ENCODE measurements at places on chromosomes 12 and 14. TPM values are rescaled to one million over a fixed set of nuclear protein-coding genes. Genes with fewer than 3 reads are reported as not detected.

The ESPL1 gene
- 9.4 TPM for polyA plus RNA-seq

DNA sequence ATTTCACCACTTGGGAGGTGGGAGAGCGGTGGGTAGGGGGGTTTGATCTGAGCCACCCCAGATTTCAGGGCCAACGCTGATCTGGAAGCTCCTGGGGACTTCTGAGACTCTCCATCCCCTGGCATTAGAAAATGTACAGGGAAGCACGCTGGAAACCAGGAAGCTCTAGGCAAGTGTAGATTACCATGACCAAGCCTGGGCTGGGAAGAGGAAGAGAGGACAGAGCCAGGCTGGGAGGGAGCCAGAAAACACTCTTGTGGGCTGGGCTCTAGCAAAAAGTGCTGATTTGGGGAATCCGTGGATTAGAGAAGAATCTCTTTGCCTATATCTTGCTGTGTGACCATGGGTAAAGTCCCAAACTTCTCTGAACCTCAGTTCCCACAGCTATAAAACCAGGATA lies 236.7 kb downstream of the BCL11B start:
- no peak for DNase-seq

DNA sequence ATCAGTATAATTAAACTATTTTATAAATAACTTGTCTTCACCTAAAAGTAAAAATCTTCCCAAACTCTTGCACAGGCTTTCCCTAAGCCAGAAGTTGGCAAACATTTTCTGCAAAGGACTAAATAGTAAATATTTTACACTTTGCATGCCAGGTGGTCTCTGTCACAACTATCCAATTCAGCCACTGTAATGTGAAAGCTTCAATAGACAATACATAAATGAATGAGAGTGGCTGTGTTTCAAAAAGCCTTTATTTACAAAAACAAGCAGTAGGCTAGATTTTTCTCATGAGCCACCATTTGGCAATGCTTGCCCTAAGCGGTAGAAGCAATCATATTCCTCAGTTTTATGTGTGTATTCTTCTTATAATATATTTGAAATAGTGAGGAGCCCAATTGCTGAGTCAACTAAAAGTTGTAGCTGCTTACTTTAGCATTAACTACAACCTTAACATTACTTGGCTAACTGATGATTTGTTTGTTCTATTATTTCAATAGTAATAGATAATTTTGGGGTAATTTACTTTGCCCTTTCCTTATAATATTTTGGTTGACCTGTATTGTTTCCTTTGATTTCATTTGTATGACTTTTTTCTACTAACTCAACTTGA lies 236.0 kb upstream of the SYT1 start:
- DNase-seq: no peak

GRCh38 chr12:45666396-45666795 lies 63.1 kb upstream of the ARID2 start:
- no peak for DNase-seq

GRCh38 chr12:9615420-9616136 lies 7.9 kb upstream of the KLRB1 start:
- DNase-seq: no peak

The PPP2R5E gene
- polyA plus RNA-seq: 39.7 TPM

GRCh38 chr12:106487664-106488063 lies 95.1 kb upstream of the RFX4 start:
- DNase-seq: no peak

GRCh38 chr12:124621296-124621660 lies 53.9 kb upstream of the NCOR2 start:
- no peak for DNase-seq

DNA sequence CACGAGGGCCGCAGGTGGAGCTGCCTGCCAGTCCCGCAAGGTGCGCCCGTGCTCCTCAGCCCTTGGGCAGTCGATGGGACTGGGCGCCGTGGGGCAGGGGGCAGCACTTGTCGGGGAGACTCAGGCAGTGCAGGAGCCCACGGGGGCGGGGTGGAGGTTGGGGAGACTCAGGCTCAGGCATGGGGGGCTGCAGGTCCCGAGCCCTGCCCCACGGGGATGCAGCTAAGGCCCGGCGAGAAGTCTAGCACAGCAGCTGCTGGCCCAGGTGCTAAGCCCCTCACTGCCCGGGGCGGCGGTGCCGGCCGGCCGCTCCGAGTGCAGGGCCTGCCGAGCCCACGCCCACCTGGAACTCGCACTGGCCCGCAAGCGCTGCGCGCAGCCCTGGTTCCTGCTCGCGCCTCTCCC lies 39.2 kb upstream of the P2RX7 start:
- no peak for DNase-seq

- DNase-seq: no peak
Observed at GRCh38 chr12:30754383-30754749, 385 bp downstream of the CAPRIN2 start.

DNA sequence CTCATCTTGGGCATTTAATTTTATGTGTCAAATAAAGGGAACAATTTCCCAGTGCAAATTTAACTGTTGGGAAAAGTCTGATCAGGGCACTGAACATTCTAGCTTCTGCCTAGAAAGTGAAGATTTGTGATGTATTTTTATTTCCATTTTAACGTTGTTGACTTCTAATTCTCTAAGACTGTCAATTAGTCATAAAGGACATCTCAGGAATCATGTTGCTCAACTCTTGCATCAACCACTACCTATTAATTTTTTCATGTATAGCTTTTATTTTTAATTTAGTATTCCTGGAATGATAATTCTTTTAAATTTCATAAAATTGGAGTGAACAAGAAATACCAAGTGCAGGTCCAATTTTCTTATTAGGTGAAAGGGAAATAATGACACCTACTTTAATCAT lies 87.9 kb upstream of the METAP2 start:
- DNase-seq: no peak

The GAS2L3 gene
- polyA plus RNA-seq: 20.1 TPM

The LALBA gene
- not detected for polyA plus RNA-seq

The PRB2 gene
- not detected for polyA plus RNA-seq

GRCh38 chr12:45615268-45615667 lies 114.2 kb upstream of the ARID2 start:
- DNase-seq: peak; percentile 27

DNA sequence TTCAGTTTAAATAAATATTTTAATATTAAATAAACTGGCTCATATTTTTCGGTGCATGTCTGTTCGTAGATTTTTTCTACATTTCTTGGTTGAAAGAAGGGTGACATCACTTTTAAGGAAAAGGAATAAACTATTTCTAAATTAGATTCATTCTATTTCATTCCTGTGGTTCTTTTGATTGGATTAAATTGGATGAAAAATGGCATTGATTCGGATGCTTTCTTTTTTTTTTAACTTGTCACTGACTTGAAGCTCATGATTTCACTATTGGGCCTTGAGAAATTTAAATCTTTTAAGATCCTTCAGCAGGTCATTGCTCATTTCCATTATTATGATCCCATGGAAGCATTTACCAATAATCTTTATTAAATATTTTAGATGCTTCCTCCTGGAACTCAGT lies 113.1 kb upstream of the RASSF8 start:
- no peak for DNase-seq

GRCh38 chr12:47141459-47141858 lies 61.7 kb upstream of the AMIGO2 start:
- DNase-seq: no peak

GRCh38 chr12:102374190-102374589 lies 106.2 kb downstream of the IGF1 start:
- DNase-seq: no peak

- DNase-seq: no peak
Observed at GRCh38 chr14:31024577-31025366, 677 bp upstream of the AP4S1 start.

DNA sequence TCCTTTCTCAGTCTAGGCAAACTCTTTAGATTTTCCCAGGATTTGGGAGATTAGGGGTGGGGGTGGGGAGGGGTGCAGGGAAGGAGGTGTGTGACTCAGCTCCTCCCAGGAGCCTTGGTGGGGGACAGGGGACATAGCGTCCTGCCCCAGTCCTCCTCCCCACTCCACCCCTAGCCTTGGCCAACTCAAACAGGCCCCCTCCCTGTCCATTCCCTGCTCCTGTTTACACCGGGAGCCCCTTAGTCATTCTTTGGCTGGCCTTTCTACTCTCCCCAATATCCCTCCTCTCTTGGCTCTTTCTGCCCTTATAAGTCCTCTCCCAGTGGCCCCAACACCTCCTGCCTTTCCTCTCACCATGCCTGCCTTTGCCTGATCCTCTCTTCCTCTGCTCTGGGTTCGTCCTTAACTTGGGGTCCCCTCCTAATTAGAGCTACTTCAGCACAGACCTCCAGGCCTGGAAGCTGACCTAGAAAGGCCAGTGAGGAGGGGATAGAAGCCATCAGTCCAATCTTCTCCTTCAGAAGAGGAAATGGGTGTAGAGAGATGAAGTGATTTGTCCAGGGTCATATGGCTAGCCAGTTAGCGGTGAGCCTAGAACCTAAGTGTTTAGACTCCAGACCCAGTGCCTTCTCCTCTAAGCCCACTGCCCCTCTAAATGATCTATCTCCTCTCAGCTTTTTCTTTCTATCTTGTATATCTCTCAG lies 2.3 kb upstream of the ITGA5 start:
- DNase-seq: no peak

DNA sequence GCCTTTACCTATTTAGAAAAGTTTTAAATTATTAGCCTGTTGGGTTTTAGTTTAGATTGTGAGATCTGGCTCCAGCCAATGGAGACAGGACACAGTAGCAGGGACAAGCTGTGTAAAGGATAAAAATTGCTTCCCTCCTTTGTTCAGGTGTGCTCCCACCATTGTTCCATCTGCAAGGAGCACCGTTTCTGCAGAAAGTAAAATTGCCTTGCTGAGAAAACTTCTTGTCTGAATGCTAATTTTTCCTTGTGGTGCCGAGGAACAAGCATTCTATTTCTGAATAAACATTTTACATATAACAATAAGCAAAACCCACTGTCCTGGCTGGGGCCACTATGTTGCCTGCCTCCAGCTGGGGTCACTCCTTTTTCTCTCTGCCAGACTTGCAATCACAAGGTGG lies 72.7 kb upstream of the ZFP36L1 start:
- no peak for DNase-seq

The ACSM4 gene
- not detected for polyA plus RNA-seq

GRCh38 chr14:102495491-102496330 lies 13.9 kb downstream of the ANKRD9 start:
- no peak for DNase-seq

The CTSG gene
- 0.18 TPM for polyA plus RNA-seq

- peak; percentile 38 for DNase-seq
Observed at GRCh38 chr12:44876544-44877410, 662 bp upstream of the NELL2 start.

The TAS2R20 gene
- polyA plus RNA-seq: 1.2 TPM

DNA sequence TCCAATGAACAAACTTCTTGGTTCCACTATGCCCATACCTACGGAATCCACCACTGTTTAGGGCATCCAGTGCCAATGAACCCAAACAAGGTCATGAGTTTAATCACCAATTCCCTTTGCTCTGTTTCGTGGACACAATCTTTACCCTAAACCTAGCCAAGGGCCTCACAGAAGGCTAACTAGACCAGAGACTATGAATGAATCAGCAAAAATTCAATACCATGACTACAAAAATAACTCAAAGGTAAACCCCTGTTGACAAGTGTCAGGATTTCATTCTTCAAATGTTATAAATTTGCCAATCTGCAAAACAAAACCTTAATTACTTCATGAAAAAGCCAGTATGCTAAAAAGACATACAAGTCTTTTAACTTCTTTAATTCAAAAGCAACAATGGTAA lies 96.7 kb downstream of the CEP128 start:
- no peak for DNase-seq

- DNase-seq: no peak
Observed at GRCh38 chr14:66979101-66979974, 209.9 kb upstream of the GARIN2 start.

DNA sequence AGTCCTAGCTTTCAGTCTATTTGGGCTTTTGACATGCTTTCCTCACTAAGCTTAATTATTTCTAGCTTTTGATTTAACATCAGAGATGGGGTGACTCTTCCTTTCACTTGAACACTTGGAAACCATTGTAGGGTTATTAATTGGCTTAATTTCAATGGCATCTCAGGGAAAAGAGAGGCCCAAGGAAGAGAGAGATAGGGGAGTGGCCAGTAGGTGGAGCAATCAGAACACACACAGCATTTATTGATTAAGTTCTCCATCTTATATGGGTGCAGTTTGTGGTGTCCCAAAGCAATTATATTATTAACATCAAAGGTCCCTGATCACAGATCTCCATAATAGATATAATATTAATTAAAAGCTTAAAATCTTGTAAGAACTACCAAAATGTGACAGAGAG lies 1466.1 kb upstream of the SEL1L start:
- DNase-seq: no peak

The ALX1 gene
- 53.7 TPM for polyA plus RNA-seq

The NFE2 gene
- polyA plus RNA-seq: 2.1 TPM

DNA sequence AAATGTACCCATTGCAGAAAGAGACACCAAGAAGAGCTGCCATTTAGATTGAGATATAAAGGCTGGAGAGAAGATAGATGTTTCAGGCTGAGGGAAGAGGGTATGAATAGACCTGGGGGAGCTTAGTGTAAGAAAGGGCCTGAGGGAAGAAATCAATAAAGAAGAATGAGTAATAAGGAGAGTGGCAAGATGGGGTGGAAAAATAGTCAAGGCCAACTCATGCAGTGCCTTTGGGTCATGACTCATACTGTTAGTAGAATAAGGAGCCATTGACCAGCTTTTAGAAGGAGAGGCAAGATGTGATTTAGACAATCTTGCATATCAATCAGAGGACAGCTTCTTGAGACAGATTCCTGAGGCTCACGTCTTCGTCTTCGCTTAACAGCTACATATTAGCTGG lies 287.5 kb downstream of the DUSP6 start:
- no peak for DNase-seq

DNA sequence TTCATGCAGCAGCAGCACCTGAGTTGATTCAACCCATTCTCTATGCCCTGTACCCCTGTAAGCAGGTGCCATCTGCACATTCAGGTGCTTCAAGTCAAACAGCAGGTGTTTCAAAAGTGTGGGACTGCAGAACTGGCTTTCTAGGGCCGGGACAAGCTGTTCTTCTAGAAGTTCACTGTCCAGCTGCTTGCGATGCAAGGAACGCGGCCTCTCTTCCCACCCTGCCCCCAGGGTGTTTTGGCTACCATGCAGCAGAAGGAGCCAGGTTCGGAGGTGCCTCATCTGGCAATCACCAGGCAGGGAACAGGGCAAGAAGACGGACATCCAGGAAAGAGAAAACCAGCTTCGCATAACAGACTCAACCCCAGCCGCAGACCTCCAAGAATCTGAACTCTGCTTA lies 35.2 kb downstream of the TMEM132D start:
- no peak for DNase-seq

DNA sequence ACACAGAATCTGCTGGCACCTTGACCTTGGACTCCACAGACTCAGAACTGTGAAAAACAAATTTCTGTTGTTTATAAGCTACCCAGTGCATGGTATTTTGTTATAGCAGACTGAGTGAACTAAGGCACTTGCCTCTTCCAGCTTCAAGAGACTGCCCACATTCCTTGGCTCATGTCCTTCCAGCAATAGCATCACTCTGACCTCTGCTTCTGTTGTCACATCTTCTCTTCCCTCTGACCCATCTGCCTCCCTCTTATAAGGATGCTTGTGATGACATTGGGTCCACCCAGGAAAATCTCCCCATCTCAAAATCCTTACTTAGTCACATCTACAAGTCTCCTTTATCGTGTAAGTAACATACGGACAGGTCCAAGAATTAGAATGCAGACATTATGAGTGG lies 200.4 kb downstream of the PIK3C2G start:
- DNase-seq: no peak

GRCh38 chr12:84502907-84503787 lies 409.5 kb downstream of the SLC6A15 start:
- DNase-seq: peak; percentile 24

The RDH16 gene
- 0.28 TPM for polyA plus RNA-seq

Measured in right renal cortex interstitium (tissue), 3 donors.